ENCODE measurements at places on chromosomes 11 and 22. TPM values are rescaled to one million over a fixed set of nuclear protein-coding genes. Genes with fewer than 3 reads are reported as not detected.

The HTR3B gene
- not detected for total RNA-seq

The TECTA gene
- 0.43 TPM for total RNA-seq

The BATF2 gene
- 0.13 TPM for total RNA-seq

The ACRV1 gene
- not detected for total RNA-seq

The SCN4B gene
- 0.07 TPM for total RNA-seq
